ENCODE measurements at places on chromosomes 2 and 18.

GRCh38 chr2:74893332-74893731 lies 59.4 kb downstream of the HK2 start:
- DNase-seq, result no peak

DNA sequence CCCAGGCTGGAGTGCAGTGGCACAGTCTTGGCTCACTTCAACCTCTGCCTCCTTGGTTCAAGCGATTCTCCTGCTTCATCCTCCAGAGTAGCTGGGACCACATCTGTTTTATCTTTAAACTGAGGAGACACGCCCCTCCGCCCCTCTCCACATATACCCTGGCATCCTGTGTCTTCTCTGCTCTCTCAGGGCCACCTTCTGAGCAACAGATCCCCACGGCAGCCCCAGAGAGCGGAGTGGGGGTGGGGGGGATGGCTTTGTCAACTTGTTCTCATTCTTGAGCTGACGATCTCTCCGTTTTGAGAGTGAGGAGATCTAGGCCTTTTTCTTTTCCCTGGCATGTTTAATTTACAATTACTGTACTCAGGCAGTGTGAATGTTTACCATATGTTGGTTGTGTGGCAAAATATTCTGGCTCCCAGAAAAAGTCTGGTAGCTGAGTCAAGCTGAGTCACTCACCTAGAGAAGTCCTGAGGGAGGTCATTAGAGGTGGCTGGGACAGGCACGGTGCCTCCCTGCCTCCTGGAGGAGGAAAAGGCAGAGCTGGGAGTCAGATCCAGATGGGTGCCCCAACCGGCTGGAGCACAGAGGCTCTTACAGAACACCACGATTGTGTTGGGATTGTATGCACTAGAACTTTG lies 19.5 kb upstream of the ID2 start:
- no peak for DNase-seq

- no peak for DNase-seq
These were observed 117.5 kb downstream of the EPHA4 start for GRCh38 chr2:221454459-221455105.

GRCh38 chr2:206160807-206161179 lies 1.1 kb downstream of the EEF1B2 start:
- no peak for DNase-seq

DNA sequence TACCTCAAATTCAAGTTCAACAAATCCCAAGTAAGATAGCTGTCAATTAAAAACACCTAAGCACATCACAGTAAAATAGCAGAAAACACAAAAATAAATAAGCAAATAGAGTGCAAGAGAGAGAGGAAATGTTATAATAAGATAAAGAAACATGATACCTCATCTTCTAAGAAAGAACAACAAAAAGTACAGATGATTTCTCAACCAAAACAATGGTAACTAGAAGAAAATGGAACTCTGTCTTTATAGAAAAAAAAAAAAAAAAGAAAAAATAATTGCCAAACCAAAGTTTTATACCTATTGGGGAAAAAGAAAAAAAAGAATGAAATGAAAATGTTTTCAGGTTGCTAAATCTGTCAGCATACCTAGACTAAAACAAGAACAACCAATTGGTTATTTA lies 1253.5 kb upstream of the CDH2 start:
- DNase-seq, result no peak

GRCh38 chr2:188478724-188479123 lies 187.1 kb downstream of the GULP1 start:
- DNase-seq, result no peak

DNA sequence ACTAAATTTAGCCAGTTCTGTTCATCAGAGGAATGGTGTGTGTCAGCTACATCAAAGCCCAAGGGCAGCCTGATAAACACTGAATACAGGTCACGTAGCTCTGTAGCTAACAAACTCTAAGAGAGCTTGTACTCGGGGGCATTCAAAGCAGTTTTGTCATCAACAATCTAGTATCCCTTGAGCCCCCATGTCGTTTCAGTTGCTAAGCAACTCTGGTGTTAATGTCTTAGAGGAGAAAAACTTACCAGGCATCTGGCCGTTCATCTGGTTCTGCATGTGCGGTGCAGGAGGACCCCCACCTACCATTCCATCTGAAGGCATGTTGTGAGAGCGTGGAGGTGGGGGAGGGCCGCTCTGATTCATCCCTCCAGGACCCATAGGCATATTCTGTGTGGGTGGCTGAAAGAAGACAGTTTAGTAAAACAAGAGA lies 33.1 kb downstream of the SS18 start:
- no peak for DNase-seq

GRCh38 chr18:74290794-74291471 lies 830 bp downstream of the CYB5A start:
- DNase-seq, result no peak

DNA sequence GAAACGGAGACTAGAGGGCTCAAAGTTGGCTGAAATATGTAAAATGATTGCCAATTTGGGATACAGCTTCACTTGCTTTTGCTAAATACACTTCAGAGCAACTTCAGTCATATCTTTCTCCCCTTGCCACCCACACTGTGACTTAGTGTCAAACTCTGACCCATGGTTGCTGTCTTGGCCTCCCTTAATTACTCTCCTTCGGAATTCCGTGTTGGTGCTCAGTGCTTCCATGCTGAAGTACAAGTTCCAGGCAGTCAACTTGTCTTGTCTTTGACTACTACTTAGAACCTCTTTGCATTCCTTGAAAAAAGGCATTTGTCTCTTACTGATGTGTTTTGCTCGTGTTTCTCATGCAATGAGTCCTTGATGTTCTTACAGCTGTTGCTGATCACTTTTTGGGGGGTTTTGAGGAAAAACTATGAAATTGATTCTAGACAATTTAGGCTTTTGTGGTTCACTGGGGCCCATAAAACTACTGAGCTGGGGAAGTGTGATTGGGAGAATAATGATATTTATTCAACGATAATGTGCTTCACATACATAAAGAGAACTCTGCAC lies 146.0 kb downstream of the UBE2E3 start:
- DNase-seq, result no peak

DNA sequence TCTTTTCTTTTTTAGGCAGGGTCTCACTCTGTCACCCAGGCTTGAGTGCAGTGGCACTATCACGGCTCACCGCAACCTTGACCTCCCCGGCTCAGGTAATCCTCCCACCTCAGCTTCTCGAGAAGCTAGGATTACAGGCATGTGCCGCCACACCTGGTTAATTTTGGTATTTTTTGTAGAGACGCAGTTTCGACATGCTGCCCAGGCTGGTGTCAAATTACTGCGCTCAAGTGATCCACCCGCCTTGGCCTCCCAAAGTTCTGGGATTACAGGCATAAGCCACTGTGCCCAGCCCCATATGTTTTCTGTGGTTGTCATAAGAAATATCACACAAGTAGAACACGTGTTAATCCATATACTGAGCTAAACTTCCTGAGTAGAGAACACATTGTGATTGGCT lies 14.6 kb downstream of the ENOSF1 start:
- DNase-seq, result no peak

DNA sequence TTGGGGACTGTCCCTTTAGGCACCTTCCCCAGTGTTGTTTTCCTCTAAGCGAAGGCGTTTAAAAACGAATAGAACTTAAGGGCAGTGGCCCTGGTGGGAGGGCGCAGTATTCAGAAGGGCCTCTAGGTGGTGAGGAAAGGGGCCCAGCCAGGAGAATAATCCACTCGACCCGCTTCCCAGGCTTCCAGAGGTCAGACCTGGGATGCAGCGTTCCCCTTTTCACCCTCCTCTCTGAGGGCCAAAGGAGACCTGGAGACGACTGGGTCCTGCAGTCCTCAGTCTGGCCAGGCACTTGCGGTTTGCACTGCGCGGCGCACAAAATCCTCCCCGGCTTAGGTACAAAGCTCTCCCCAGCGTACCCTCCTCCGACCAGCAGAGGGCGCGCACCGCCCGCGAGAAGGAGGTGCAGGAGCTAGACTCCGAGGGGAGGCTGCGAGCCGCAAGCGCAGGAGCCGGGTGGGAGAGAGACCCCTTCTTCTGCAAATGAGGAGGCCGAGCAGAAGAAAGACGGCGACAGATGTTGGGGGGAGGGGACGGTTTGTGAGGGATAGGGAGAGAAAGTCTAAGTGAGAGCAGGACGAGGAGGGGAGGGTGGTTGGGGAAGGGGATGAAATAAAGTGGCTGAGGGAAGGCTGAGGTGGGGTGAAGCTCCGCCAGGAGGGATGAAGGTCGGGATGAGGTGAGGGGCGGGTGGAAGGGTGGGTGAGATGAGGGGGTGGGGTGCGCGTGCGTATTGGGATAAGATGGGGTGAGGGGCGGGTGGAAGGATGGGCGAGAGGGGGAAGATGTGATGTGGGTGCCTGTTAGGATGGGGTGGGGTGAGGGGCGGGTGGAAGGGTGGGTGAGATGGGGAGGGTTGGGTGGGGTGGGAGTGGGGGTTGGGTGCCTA lies 4.9 kb downstream of the FEV start:
- DNase-seq, result peak; percentile 78

GRCh38 chr2:9820020-9820973 lies 23.0 kb upstream of the TAF1B start:
- no peak for DNase-seq

DNA sequence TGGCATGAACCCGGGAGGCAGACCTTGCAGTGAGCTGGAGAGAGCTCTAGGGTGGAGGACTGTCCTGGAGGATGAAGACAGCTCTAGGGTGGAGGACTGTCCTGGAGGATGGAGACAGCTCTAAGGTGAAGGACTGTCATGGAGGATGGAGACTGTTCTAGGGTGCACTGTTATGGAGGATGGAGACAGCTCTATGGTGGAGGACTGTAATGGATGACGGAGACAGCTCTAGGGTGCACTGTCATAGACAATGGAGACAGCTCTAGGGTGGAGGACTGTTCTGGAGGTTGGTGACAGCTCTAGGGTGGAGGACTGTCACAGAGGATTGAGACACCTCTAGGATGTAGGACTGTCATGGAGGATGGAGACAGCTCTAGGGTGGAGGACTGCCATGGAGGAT lies 21.1 kb upstream of the KCNG2 start:
- no peak for DNase-seq

DNA sequence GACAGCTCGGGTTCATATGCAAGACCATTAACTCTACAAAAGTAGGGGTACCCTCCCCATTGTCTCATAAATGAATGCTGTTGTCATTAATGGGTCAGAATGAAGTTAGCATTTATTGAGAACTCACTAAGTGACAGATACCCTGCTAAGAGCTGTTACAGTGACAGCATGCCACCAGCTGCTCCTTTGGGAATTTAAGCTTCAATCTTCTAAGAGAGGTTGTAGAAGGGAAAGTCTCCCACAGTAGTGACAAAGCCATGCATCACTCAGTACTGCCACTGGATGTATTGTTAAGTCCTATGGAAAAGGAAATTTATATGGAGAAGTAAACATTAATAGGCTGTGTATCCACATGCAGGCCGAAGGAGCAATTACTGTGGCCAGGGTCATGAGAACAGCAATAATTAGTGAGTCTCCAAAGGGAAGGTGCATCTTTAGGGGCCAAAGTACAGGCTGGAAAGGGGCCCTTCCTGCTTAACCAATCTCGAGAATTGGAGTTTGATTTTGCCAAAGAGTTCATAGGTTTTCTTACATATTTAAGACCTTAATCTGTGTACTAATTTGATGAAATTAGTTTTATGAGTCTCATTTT lies 64.5 kb upstream of the FAM124B start:
- DNase-seq, result no peak

DNA sequence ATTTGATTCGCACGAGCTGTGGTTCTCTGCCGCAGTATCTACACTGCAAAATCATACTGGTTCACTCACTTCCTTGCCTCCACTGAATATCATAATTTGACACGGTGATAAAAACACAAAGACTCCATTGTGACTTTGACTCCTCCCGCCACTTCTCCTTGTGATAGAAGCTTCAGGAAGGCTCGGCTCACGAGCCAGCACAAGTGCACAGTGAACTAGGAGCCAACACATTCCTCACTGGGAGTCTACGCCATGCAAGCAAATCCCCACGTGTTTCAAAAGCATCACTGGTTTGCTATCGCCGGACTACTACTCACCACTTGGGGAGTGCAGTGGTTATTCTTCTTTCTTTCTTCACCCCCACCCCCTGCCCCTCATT lies 293.3 kb upstream of the PARD3B start:
- DNase-seq, result no peak

DNA sequence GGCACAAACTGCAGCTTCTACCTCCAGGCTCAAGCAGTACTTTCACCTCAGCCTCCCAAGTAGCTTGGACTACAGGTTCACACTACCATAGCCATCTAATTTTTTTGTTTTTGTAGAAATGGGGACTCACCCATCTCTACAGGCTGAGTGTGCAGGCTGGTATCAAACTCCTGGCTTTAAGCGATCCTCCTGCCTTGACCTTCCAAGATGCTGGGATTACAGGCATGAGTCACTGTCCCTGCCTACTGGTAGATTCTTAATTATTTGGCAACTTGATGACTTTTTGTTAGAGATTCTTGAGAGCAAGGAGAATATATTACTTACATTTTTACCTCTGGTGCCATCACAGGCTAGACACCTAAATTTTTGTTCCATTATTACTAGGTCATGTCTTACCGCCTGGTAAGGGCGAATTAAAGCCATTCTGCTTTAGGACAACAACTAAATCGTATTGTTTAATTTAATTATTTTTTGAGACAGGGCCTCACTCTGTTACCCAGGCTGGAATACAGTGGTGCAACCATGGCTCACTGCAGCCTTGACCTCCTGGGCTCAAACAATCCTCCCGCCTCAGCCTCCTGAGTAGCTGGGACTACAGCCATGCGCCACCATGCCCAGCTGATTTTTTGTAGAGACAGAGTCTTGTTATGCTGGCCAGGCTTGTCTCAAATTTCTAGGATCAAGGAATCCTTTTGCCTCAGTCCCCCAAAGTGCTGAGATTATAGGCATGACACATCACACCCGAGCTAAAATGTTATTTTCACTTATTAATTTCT lies 15.7 kb downstream of the DYNC1I2 start:
- DNase-seq, result no peak

GRCh38 chr2:43194121-43194869 lies 32.1 kb downstream of the ZFP36L2 start:
- no peak for DNase-seq

GRCh38 chr18:23968638-23969604 lies 45.6 kb upstream of the TTC39C start:
- no peak for DNase-seq

DNA sequence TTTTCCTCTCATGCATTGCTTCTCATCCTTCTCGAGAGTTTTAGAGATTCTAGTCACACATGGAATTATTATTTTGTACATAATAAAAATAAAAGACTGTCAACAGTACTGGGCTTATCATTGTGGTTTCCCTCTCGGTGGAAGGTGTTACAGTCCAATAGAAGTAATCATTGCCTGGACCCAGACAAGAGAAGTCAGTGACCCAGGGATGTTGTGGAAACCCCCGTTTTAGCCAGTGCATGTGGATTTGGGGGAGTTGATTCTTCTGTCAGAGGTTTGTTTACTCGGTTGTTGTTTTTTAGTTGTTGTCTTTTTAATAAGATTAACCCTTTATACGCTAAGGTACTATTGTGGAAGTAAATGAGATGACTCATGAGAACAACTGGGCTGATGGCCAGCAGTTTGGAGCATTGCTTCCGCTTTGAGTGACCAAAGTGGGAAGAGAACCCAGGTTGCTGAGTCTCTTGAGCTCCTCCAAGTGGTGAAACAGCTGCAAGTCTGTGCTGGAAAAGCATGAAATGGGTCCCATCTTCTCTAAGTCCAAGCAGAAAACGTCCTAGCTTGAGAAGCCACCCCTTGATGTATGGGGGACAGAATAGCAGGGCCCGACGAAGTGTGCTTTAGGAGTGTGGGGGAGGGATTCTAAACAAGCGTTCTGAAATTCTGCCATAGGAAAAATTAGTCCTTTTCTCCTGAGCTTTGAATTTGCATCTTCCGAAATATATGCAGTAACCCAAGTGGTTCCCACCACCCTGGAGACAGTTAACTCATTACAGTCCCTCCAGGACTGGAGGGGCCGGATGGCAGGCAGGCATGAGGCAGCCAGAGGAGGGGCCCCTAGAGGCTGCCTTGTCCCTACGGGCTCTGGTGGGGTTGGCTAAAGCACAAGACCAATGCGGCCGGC lies 61.8 kb upstream of the GPR45 start:
- peak; percentile 15 for DNase-seq

- DNase-seq, result no peak
These were observed 742 bp downstream of the RRM2 start for GRCh38 chr2:10123281-10123680.

Measured in muscle of back (tissue), 13 donors.